ENCODE measurements at places on chromosomes 5 and 9.

- DNase-seq = no peak
These were observed 28.7 kb upstream of the UBTD2 start for GRCh38 chr5:172312286-172312685.

DNA sequence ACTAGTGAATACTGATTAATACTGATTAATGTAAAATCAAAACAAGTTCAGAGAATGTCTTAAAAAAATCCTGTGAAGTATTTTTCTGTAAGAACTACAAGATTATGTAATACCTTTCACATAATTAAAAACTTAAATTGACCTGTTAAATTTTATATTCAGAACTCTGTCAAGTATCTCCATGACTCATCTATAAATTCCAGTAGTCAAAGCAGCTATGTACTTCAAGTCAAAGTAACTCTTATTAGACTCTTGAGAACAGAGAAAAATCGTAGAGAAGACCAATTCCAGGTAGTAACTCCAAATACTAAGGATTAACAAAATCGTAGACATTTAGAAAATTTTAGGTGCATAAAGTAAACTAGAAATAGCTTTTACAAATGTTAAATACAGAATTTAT is 77.1 kb downstream of the HOMER1 start:
- no peak for DNase-seq

- no peak for DNase-seq
These were observed 492.5 kb downstream of the MAT2B start for GRCh38 chr5:163997965-163998364.

DNA sequence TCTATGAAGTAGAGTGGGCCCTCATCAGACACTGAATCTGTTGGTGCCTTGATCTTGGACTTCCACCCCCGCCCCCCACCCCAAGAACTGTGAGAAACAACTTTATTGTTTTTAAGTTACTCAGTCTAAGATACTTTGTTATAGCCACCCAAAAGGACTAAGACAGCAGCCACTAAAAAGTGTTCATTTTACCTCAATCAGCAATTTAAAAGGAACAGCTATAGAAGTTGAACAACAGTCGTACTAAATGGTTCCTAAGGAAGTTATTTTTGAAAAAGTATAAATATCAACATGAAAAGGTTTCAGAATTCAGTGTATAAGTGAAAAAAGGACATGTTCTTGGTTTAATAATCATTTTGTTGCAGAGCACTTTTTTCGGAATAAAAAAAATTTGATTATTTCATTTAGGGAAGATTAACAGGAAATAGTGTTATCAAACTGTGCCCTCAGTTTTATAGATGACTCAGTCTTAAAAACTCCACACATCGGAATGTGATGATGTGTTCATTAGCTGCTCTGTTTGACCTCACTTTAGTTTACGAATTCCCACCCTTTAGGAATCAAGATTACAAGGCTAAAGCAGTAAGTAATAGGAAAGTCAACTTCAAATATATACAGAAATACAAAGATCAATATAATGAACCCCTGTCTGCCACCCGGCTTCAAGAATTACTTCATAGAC is 71.2 kb downstream of the MTAP start:
- no peak for DNase-seq

DNA sequence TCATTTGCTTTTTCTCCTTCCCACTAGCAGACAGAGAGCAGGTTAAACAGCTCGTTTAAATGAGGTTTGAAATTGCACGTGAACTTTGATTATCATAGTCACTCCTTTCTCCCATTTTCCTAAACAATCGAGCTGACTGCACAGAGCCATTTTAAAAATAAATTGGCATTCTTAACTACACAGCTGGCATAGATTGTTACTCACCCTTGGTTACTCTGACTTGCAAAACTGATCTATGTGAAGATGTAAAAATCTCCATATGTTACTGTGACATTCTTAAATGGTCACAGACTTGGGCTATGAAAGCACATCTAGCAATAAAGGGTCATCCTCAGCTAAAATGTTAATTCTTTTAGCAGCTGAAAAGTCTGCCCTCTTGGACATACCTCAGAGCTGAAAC is 368.5 kb downstream of the DTWD2 start:
- DNase-seq = no peak

DNA sequence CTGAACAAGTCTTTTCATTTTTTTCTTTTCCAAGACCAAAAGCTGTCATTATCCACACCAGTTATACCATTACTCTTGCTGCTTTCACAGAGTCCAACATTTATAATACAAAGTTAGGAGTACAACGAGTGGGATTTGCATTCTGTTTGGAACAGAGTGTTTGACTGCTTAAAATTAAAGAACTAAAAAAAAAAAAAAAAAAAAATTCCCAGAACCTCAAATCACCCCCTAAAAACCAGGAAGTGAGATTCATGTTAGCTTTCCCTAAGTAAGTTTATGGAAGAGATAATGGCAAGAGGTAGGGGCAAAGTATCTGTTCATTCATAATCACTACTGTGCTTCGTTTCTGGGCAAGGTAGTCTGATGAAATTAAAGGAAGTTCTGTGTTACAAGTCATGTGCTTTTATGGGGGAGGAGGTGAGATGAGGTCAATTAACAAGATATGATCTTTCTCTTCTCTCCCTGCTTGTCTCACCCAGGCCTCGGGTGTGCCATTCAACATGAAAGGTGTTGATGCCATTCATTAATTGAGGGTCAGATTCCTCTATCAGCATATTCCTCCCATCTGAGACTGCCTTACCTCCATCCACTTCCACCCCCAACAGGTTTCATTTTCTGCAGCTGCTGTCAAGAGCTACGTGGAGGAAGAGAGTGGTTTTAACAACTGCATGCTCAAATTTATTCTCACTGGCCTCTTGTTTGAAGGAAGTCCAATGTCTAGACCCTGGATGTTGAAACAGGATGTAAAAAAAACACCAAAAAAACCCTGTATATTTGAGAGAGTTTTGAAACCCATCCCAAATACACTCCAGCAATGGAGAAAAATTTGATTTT is 58.1 kb downstream of the MARCHF3 start:
- DNase-seq = peak; percentile 12

- no peak for DNase-seq
These were observed 283.1 kb downstream of the GLIS3 start for GRCh38 chr9:4016789-4017188.

DNA sequence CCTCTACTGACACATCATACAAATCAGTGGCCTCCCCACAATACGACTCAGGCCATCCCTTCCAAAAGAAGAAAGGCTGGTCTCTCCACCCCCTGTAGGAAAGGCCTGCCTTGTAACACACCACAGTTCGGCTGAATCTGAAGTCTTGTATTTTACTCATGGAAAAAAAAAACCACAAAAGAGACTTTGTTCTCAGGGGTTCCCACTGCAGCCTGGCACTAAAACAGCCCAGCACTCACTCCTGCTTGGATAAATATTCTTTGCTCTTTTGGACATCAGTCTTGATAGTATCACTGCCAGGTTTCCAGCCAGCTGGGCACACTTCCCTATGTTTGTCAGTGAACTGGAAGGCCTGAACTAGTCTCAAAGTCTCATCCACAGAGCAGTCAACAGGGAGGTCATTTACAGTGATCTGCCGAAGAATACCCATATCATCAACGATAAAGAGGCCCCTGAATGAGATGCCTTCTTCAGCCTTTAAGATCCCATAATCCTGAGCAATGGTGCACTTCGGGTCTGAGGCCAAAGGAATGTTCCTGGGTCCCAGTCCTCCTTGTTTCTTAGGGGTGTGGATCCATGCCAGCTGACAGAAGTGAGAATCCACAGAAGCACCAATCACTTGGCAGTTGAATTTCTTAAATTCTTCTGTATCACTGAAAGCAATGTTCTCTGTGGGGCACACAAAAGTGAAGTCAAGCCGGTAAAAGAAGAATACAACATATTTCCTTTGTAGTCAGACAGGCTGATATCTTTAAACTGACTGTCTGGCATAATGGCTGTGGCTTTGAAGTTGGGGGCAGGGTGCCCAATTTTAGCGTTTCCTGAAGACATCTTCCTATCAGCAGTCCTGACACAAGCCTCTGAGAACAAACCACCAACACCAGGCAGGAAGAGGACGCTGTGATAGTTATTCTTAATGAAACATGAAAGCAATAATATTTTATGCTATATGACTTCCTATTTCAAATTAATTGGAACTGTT is 198.1 kb downstream of the LURAP1L start:
- no peak for DNase-seq
